ENCODE measurements at places on chromosomes 7 and 10. TPM values are rescaled to one million over a fixed set of nuclear protein-coding genes. Genes with fewer than 3 reads are reported as not detected.

The GTF2IRD1 gene
- total RNA-seq = 16.7 TPM

The ACHE gene
- 16.8 TPM for total RNA-seq

The IDI2 gene
- total RNA-seq = not detected

The DEPP1 gene
- total RNA-seq = 105 TPM

The SMNDC1 gene
- 8.6 TPM for total RNA-seq

The NPC1L1 gene
- not detected for total RNA-seq

The ZNF789 gene
- 21.1 TPM for total RNA-seq

The LBX1 gene
- total RNA-seq = not detected

The MSMB gene
- total RNA-seq = not detected

The NAT16 gene
- total RNA-seq = not detected

The PNLIPRP2 gene
- total RNA-seq = 0.32 TPM

The OR9A2 gene
- total RNA-seq = not detected

The PTN gene
- total RNA-seq = 4.0 TPM

The TMEM176B gene
- 249 TPM for total RNA-seq

The ARHGEF5 gene
- total RNA-seq = 49.6 TPM

The PSTK gene
- total RNA-seq = not detected

The GNAT3 gene
- not detected for total RNA-seq

The GSTO2 gene
- 1.9 TPM for total RNA-seq

The HK1 gene
- total RNA-seq = 69.9 TPM

The PAXIP1 gene
- total RNA-seq = 12.2 TPM

The MMP21 gene
- not detected for total RNA-seq

All from transverse colon (tissue), 4 donors.